ENCODE measurements at places on chromosomes 3 and 15.

DNA sequence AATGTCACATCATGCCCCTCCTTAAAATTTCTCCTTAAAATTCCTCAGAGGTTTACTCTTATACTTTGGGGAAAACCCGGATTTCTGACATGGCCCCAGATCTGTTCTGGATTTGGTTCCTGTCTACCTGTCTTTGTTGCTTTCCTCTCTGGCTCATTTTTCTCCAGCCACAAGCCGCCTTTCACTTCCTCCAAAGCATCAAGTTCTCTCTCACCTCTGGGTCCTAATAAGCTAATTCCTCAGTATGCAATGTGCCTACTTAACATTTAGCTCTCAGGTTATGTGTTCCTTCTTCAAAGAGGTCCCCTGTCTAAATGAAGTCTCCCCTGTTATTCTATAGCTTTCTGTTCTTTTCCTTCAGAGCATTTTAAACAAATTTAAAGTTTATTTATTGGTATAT lies 16.1 kb downstream of the HMG20A start:
- no peak for DNase-seq

- no peak for DNase-seq
Measured at GRCh38 chr3:23820888-23821287, 15.1 kb downstream of the UBE2E1 start.

- no peak for DNase-seq
Measured at GRCh38 chr3:21447476-21448151, 303.4 kb downstream of the ZNF385D start.

DNA sequence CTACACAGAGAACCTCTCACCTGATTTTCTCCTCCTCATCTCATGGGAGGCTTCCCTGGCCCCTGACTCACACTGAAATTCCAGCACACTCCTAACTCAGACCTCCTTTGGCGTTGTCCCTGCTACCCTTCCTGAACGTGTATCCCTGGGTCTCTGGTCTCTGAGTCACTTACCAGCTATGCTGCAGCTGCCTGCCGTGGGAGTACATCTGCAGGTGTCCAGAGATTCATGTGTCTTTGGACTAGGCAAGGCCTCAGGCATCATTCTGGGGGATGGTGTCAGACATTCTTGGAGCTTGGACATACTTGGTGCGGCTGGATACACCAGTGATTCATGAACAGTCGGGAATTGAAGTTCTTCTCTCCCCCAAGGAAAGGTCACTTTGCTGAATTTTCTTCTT lies 148.8 kb upstream of the TRIM42 start:
- no peak for DNase-seq

- DNase-seq: no peak
Measured at GRCh38 chr3:45035441-45036301, 9.6 kb downstream of the CLEC3B start.

DNA sequence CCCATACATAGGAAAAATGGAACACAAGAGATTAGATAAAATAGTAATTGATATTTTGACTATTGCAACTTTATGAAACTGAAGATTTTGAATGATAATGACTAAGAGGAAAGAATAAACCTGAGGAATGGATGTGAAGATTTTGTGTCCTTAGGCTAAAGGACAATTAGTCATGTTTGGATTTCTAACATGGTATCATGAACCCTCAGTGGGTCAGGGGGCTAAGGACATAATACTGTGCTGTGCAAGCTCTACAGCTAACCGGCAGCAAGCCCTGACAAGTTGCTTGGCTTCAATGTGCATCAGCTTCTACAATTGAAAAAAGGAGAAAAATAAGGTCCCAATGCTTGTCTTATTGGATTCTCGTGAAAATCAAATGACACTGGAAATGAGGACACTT lies 491.0 kb downstream of the MECOM start:
- DNase-seq: no peak

DNA sequence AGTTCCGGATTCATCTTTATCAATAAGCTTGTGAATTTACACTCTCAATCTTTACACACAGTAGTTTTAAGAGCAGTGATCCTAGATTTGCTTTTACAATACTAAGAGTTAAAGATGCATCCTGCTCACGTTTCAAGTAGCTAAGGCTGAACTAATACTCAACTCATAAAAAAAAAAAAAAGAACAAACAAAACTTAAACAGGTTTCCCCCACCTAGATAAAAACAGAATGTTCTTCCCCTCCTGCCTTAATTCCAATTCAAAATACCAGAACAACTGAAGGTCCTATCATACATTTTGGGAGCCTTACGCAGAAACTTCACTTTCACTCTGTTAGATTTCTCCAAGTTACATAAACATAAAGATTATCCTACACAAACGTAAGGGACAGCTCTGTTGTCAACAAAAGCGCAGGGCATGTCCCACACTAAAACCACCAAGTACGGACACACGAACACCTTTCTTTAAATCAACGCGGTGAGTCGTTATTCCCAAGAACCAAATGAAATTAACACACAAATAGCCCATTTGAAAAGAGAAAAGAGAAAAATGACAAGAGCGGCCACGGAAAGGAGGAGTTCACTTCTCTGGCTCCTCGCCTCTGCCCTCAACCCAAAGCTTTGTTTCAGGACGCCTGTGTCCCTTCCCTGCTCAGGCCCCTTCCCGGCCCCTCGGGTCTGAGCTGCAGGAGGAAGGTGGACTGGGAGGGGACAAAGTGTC lies 941 bp downstream of the CBLB start:
- peak; percentile 5 for DNase-seq
